NCI-H187 treated with DMSO at 0.1 percent for 48 hours (cell line): ENCODE measurements at places on chromosomes 12 and 14.

DNA sequence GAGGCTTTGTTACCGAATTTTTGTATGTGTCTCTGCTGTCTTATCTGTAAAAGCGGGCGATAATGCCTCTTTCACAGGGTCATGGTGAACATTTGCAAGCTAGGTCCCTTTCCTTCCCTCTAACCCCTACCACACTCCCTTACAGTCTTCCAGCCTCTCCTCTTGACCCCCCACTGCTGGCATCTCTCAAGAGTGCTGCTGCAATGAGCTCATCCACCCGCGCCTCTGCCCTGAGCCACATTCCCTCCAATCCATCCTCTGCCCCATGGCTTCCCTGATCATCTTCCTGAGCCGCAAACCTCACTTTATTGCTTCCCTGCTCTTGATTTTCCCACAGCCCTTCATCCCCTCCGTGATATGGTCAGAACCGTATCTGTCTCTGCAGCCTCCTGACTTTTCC, 343.6 kb downstream of the BCL11B start:
- no peak for DNase-seq

GRCh38 chr12:118645219-118645618, 268.9 kb downstream of the SUDS3 start:
- no peak for DNase-seq

DNA sequence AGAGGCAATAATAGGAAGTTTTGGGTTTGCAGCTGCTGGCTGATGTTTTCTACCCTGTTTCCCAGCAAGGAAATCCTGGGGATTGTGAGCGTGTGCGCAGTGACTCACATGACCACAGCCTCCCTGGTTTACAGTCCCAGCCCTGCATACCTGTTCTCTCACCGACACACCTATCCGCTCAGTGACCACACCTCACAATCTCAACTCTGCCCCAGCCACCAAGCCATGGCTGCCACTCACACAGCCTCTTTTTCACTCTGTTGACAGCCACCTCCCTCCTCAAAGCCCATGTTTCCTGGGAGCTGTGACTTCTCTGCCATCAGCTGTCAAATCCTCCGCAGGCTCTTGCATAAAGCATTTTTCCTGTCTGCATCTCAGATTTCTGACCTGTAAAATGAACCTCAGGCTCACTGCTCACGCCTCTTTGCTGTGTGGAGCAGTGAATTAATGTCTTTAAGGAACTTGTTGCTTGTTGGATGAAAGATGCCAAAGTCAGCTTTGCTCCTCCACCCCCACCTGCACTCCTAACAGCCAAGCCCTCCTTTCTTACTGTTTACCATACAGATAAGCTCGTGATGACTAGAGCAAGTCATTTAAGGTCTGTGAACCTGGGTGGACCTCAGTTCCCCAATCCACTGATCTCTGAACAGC, 43.5 kb downstream of the B4GALNT3 start:
- DNase-seq: no peak

DNA sequence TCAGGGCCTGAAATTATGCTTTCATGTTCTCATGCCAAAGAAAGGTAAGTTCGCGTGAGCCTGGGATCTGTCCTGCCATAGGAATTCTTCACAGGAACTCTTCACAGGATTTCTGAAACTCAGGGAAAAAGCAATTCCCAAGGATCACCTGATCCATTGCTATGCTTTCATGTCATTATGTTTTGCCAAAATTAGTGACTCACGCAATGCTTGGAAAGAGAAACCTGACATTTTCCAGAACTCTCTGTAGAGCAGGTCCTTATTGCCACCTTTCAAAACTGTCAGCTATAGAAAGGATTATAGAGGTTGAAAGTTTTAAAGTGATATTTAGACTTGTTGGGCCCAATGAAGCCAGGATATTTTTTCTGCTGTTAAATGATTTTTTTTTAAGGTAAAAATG, 6.3 kb upstream of the KCNJ8 start:
- DNase-seq: no peak

DNA sequence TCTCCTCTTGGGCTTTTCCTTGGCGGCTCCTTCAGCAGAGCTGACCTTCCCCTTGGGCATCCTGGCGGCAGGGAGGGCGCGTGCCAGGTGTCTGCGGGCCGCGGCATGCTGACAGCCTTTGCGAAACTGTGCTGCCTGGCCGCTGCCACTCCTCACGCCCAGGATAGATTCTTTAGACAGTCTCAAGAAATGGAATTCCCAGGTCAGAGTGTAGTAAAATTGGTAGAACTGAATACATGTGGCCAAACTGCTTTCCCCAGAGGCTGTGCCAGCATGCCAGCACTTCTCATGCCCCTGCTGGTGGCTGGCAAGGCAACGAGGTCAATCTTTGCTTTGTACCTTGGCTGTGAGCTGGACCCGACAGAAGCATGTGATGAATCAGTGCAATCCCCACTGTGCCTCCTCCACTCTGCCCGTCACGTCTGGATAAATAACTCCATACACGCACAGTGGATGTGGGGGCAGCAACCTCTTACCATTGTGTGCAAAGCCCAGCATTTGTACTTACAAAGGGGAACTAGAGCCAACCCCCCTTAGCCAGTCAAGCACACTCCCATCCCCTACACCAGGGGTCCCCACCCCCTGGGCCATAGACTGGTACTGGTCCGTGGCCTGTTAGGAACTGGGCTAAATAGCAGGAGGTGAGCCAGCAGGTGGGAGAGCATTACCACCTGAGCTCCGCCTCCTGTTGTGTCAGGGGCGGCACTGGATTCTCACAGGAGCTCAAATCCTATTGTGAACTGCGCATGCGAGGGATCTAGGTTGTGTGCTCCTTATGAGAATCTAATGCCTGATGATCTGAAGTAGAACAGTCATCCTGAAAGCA, 90.9 kb downstream of the ACTN1 start:
- DNase-seq: no peak

DNA sequence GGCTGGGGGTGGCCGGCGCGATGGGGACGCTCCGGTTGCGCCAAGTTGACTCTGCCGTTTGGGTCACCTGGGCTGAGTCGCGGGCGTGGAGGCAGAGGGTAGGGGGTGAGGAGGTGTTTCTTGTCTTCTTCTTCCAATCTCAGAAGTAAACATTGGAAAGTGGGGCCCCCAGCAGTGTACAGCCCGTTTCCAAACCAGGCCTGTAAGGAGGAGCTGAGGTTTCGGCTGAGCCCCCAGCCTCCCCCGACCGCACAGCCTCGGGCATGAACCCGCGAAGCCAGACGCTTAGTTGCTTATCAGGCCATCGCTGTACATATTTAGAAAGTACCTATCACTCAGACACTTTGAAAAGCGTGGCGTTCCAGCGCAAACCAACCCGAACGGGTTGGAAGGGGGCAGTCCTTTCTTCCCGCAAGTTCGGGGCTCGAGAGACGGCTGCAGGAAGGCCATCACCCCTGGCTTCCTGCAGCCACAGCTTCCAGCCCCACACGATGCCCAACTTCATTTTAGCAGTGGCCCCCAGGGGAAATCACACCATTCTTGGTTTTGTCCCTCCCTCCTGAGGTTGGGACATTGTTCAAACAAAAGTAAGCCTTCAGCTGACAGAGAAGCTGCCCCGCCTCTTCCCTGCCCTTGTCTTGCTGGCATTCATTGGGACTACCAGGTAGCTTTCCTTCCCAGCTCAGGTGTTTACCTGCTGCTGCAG, 164.1 kb downstream of the ZFP36L1 start:
- DNase-seq: no peak

GRCh38 chr12:120836114-120836684, 68.0 kb downstream of the SPPL3 start:
- no peak for DNase-seq

DNA sequence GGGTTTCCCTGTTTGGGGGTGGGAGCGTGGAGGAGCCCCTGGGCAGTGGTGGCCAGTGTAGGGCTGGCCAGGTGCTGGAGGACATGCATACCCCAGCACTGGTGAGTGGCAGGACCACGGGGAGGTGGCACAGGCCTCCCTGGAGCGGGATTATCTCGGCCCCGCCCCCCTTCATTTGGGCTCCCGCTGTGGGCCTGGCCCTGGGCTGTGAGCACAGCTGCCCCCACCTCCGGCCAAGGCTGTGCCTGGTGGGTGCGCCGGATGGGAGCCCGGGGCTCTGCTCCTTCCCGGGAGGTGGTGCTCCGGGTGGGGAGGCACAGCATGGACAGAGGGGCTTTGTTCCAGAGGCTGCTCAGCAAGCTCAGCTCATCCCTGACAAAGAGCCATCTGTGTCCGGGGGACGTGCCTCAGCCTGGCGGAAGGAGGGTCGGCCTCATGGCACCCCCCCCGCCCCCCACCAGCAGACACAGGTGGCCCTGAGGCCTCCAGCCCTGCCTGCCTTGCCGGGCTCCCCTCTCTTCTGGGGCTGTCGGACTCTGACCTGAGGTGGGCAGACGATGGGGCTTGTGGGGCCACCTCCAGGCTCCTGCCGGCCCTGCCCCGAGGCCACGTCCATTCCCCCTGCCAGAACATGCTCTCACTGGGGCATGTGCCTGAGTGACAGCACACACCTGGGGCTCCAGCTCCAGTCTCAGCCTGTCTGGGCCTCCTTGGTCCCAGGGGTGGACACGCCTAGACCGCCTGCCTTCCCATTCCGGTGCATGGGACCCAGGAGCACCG, 8.4 kb downstream of the TEDC1 start:
- DNase-seq: no peak
